Stimulated activated CD4-positive, alpha-beta T cell treated with anti-CD3 and anti-CD28 coated beads, TNF-alpha, amount 100 ng/mL, for 48 hours (primary cell): ENCODE measurements at places on chromosomes 4 and X.

- no peak for DNase-seq
These were observed 152.0 kb upstream of the SLC4A4 start for GRCh38 chr4:71186566-71187403.

- no peak for DNase-seq
These were observed 36.8 kb downstream of the BCOR start for GRCh38 chrX:40061005-40061404.

- no peak for DNase-seq
These were observed 6.6 kb upstream of the GBA3 start for GRCh38 chr4:22686141-22686540.

GRCh38 chr4:180581061-180581460, 1662.1 kb upstream of the TENM3 start:
- DNase-seq = no peak

GRCh38 chr4:26345565-26345938, 24.7 kb downstream of the RBPJ start:
- DNase-seq = no peak
